ENCODE measurements at places on chromosomes 4 and X.

DNA sequence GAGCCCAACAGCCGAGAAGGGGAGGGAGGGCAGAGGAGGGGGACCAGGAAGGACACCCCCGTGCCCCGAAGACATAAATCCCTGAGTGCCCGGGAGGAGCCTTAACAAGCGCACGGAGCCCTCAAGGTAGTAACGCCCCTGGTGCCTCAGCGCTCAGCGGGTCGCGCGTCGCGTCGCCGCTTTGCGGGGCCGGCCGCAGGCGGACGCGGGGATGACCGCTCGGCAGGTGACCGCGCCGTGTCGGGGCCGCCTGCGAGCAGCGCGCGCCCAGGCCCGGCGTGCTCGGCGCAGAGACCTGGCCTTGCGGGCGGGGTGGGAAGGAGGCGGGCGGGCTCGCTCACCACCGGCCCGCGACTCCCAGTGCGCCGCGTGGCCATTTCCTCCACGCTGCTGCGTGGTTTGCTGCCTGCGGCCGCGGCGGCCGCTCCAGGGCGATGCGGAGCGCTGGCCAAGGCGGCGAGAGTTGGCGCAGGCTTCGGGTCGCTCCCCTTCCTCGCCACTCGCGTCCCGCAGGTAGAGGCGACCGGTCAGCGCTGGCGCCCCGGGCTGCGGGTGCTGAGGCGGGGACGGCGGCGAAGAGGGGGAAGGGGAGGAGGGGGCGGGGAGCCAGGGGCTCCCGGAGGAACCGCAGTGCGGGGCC lies 632 bp downstream of the CCSER1 start:
- no peak for DNase-seq

DNA sequence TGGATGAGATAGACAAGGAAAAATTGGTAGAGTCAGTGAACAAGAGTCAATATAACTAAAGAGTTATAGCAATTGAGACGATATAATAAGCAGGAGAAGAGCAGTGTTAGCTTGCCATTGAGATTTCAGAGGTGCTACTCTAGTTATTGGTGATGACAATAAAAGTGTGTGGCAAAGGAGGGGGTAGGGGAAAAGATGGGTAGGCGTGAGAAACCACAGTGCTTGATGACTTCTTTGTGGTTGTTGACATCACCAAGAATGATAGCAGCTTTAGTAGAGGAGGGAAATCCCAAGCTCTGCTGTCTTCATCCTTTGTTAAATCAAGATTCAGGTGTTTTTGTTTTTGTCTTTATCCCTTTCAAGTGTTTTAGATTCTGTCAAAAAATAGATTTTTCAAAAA lies 179.9 kb upstream of the PPP3CA start:
- DNase-seq: peak; percentile 11

DNA sequence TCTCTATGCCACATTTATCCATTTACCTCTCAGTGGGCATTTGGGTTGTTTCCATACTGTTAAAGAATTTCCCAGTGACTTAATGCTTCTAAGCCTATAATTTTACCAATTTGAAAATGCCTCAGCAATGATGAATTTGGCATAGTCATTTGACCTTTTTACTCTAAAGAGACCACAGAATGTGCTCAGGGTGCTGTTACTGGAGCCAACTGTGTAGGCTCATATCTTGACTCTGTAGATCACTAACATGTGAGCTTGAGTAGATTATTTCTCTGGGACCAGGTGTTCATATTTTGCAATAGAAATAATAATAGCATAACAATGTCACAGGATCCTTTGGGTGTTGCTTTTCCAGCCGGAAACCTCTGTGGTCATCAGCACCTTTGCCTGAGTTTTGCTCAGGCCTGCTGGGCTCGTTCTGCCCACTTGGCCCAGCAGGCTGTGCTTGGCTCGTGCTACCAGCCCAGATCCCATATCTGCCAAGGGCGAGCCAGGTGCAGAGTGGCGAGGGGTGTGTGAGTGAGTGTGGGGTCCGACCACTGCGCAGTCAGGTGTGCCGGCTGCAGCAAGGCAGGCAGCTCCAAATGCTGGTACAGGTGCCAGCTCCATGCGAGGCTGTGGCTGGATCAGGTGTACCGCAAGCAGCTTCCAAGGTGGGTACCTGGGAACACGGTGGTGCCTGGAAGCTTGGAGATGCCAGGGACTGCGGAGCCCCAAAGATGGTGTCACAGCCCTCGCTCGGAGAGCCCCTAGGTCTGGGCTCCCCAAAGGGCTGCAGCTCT lies 70.6 kb upstream of the ANK2 start:
- no peak for DNase-seq

DNA sequence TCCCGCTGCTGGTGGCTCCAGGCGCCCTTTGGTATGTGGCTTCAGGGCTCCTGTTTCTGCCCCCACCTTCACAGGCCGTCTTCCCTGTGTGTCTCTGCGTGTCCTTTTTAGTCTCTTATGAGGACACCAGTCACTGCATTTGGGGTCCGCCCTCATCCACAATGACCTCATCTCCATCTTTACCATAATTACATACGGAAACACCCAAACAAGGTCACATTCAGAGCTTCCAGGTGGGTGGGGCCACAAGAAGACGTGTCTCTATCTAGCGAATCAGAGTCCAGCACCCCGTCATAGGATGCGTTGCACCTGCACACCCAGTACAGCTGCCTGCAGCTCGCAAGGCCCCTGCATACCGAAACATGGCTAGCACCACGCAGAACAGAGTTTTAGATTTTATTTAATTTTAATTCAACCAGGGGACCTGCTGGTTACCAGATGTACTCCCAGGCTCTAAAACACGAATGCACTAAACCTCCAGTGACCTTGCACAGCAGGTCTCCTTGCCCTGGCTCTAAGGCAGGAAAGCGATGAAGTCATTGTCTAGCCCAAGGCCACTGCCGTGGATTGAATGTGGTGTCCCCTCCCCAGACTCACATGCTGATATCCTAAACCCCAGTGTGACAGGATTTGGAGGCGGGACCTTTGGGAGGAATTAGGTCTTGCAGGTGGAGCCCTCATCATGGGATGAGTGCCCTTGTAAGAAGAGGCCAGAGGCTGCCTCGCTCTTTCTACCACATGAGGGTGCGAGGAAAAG lies 30.3 kb downstream of the ABLIM2 start:
- no peak for DNase-seq

- DNase-seq: no peak
Observed at GRCh38 chr4:91989914-91990313, 313.9 kb upstream of the GRID2 start.

DNA sequence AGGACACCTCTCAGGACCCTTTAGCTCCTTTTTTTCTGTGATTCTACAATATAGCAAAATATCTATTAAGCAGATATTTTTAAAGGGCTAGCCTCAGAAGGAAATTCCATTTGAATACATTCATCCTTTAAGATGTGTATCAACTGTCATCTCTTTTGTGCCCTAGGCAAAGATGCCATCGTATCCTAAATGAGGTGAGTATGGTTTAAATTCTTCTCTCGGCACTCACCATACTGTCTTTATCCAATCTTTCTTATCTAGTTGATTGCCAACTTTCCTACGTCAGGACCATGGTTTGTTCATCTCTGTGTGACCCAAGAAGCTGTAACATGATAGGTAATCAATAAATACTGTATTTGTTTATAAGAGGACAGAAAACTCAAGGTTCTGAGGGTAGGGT lies 176.0 kb downstream of the LDB2 start:
- DNase-seq: no peak
